ENCODE measurements at places on chromosomes 1 and 21. TPM values are rescaled to one million over a fixed set of nuclear protein-coding genes. Genes with fewer than 3 reads are reported as not detected.

The HJV gene
- total RNA-seq = 0.42 TPM

The FCRL2 gene
- total RNA-seq = not detected

The C1QB gene
- total RNA-seq = not detected

The DNASE2B gene
- not detected for total RNA-seq

The HFM1 gene
- 3.3 TPM for total RNA-seq

The STUM gene
- 1.3 TPM for total RNA-seq

The MFAP2 gene
- total RNA-seq = 129 TPM

The CELA2B gene
- not detected for total RNA-seq

The PM20D1 gene
- total RNA-seq = 0.12 TPM

GRCh38 chr1:164688791-164689190 lies 129.8 kb downstream of the PBX1 start:
- peaks cover 14% of the 10 kb centered on the region for H3K4me1 ChIP-seq
- H3K36me3 ChIP-seq = no peaks in the 10 kb centered on the region

- no peak overlapping the region for H3K4me3 ChIP-seq
- H3K4me1 ChIP-seq = no peaks in the 10 kb centered on the region
- DNase-seq = no peak
- H3K36me3 ChIP-seq = no peaks in the 10 kb centered on the region
These were observed 1158.6 kb downstream of the PLA2G4A start for GRCh38 chr1:187987236-187987776.

DNA sequence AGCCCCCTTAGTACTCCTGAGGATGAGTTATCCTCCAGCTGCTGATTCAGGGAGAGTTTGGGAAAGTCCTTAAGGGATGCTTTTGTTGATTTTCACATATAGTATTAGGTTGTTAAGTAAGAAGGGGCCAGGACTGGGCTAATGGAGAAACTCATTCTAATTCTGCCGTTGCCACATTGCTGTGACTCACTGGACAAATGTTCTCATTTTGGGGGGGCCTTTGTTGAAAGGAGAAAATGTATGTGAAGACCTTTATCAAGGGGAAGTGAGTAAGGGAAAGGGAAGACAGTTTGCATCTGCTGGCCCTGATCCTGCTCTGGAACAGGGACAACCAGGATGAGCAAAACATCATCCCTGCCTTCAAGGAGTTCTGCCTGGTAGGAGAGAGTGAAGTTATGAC lies 123.2 kb upstream of the FGGY start:
- no peak overlapping the region for H3K4me3 ChIP-seq
- no peak for DNase-seq
- H3K36me3 ChIP-seq = peaks cover 9% of the 10 kb centered on the region
- H3K27ac ChIP-seq = no peak overlapping the region

DNA sequence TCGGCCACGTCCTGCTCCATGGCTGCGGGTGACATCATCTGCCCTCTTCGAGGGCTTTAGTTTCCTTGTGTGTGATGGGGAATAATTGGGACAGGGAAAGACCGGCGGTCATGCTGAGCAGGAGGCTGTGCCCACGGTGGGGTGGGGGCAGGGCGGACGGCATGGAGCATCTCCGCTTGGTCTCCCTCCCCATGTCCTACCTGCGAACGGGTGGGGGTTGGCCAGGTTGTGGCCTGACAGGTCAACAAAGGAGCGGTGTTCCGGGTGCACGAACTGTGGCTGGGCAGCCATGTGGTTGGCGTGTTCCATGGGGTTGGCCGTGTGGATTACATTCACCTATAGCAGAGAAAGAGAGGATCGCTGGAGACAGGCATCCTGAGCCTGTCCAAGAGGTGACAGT lies 80.0 kb downstream of the PIK3CD start:
- no peak overlapping the region for H3K4me3 ChIP-seq
- H3K27ac ChIP-seq = no peak overlapping the region
- no peak for DNase-seq

GRCh38 chr1:211606914-211607753 lies 28.2 kb upstream of the SLC30A1 start:
- no peaks in the 10 kb centered on the region for H3K36me3 ChIP-seq
- DNase-seq = no peak
- H3K27ac ChIP-seq = no peak overlapping the region
- H3K27me3 ChIP-seq = no peaks in the 10 kb centered on the region
- H3K4me1 ChIP-seq = no peaks in the 10 kb centered on the region

DNA sequence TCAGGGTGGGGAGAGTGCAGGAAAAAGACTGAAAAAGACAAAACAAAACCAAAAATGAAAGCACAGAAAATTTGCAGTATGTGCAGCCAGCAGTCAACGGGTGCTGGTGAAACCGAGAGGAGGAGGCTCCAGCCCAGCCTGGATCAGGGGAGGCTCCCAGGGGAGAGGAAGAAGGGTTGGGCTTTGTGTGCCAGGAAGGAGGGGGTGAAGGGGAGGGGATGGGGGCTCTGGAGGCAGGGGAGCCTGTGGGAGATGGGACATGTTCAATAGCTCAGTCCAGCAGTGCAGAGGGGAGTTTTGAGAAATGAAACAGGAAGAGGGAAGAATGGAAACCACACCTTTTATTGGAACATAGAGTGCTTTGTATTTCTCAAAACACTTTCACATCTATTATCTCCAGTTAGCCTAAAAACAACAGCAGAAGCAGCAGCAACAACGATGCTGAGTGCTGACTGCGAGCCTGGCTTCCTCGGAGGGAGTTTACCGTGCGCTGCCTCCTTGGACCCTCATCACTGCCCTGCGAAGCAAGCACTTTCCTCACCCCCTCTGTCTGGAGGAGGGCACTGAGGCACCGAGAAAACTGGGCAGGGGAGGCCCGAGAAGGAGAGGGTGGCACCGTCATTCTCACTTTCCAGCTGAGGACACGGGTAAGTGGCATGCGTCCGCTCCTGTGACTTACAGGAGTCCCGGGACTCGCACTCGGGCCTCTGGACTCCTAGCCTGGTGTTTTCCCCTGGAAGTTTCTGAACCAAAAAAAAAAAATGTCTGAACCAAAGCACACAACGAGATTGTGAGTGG lies 62.9 kb downstream of the MDM4 start:
- no peak overlapping the region for H3K27ac ChIP-seq
- no peaks in the 10 kb centered on the region for H3K36me3 ChIP-seq
- H3K4me1 ChIP-seq = peaks cover 59% of the 10 kb centered on the region
- no peak overlapping the region for H3K4me3 ChIP-seq
- H3K27me3 ChIP-seq = 0 out of 2 replicates have a peak, but pooled peaks cover 5% of the 10 kb centered on the region

DNA sequence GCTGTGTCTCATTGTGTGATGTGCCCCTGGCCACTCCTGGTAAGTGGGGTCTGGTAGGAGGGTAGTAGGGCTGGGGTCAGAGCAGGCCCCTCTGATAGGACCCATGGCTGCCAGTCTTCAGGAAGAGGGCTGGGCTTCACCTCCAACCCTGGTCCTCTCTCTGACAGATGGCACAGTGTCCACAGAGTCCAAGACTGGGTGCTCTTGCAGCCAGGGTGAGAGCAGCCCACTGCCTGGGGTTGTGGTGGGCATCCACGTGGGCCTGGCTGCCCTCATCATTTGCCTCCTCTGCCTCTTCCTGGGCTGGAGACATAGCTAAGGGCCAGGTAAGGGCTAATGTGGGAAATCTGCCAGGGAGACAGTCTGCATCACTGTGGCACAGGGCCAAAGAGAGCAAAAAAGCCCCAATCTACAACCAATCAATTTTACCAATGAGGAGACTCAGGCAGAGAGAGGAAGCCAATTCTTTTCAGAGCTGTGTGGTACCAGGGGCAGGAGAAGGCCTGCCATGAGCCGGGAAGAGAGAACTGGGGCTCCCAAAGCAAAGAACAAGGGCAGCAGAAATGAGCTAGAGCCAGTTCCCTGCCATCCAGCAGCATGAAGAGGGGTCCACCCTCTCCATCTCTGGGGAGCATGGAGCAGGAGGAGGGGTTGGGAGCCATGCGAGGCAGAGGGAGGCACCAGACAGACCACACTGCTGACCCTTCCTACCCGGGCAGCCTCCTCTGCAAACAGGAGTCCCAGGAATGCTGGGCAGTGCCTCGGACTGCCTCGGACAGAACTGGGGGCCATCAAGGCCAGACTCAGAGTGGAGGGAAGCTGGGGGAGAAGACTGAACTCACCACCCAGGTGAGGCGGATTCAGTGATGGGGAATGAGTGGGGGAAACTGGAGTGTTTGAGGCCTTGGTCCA lies 26.8 kb downstream of the SLC27A3 start:
- H3K27me3 ChIP-seq = no peaks in the 10 kb centered on the region
- no peak overlapping the region for H3K27ac ChIP-seq
- no peaks in the 10 kb centered on the region for H3K36me3 ChIP-seq
- peaks cover 7% of the 10 kb centered on the region for H3K4me1 ChIP-seq

DNA sequence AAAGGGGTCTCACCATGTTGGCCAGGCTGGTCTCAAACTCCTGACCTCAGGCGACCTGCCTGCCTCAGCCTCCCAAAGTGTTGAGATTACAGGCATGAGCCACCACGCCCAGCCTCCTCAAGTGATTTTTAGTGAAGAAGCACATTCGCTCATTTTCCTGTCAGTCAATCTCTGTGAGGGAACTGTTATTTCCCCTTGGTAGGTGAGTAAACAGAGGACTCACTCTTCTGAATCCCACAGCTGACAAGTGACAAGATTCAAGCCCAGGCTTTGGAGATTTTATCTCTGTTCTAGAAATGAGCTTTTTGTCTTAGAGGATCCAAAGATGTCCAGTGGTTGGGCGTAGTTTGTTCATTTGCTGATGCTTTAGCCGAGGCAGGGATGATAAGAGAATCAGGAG lies 43.9 kb upstream of the TACSTD2 start:
- no peak overlapping the region for H3K27ac ChIP-seq
- no peaks in the 10 kb centered on the region for H3K36me3 ChIP-seq
- no peaks in the 10 kb centered on the region for H3K27me3 ChIP-seq
- H3K4me1 ChIP-seq = peaks cover 18% of the 10 kb centered on the region

DNA sequence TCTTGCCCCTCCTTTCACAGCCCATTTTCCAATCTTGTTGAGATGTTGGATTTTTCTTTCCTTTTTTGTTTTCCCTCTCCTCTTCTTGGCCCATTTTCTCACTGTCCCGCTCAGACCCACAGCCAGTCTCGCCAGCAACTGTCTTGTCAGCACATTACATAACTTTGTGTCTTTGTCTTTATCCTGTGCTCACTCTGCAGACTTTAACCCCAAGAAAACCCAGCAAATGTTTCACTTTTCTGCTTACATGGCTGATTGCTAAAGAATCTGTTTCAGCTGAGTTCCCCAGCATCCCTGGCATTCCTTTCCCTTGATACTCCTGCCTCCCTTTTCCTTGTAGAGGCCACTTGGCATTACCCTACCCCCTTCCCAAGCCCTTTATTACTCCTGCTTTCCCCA lies 74.6 kb downstream of the ZNF648 start:
- H3K4me1 ChIP-seq = peaks cover 11% of the 10 kb centered on the region
- no peak overlapping the region for H3K4me3 ChIP-seq
- no peaks in the 10 kb centered on the region for H3K27me3 ChIP-seq
- no peak for DNase-seq
- no peaks in the 10 kb centered on the region for H3K36me3 ChIP-seq

DNA sequence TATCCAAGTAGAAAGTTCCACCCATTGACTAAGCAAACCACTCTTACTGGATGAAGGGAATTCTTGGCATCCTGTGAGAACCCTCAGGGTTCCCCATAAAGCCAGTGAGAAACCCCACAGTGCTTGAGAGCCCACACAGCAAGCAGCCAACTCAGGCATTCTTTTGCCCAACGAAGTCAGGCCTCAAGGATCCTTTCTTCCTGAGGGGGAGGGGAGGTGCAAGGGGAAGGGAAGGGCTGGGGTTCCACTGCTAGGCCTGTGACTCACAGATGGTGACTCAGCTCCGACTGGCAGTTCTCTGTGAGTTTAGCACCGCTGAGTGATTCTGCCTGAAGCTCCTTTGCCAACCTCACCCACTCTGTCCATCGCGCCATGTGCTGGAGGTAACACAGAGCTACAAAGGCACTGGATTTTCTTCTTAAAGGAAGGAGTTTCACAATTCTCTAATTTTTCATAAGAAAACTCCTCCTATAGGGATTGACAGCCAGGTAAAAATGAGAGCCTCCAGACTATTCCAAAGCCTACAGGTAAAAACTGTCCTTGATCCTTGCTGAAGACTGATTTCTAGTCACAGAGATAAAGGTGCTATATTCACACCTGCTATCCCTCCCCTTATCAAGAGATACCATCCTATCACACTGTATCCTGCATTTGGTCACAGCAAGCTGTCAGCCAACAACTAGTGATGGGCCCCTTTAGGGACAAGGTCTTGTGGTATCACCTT lies 4.8 kb downstream of the ENO1 start:
- H3K27ac ChIP-seq = peak overlapping the region; percentile 94
- H3K27me3 ChIP-seq = no peaks in the 10 kb centered on the region
- peak; percentile 83 for DNase-seq
- peaks cover 73% of the 10 kb centered on the region for H3K36me3 ChIP-seq
- H3K4me3 ChIP-seq = peak overlapping the region; percentile 18

- no peaks in the 10 kb centered on the region for H3K36me3 ChIP-seq
- H3K27me3 ChIP-seq = no peaks in the 10 kb centered on the region
- DNase-seq = peak; percentile 86
- H3K4me3 ChIP-seq = no peak overlapping the region
These were observed 34.5 kb downstream of the OR10R2 start for GRCh38 chr1:158506369-158506987.

- no peak for DNase-seq
- H3K36me3 ChIP-seq = peaks cover 28% of the 10 kb centered on the region
- no peak overlapping the region for H3K4me3 ChIP-seq
- H3K27me3 ChIP-seq = no peaks in the 10 kb centered on the region
- H3K27ac ChIP-seq = no peak overlapping the region
- H3K4me1 ChIP-seq = no peaks in the 10 kb centered on the region
These were observed 88.4 kb downstream of the GTF2B start for GRCh38 chr1:88802950-88803349.

GRCh38 chr1:244865028-244865371 lies 657 bp upstream of the HNRNPU start:
- no peaks in the 10 kb centered on the region for H3K27me3 ChIP-seq
- H3K4me1 ChIP-seq = peaks cover 13% of the 10 kb centered on the region

DNA sequence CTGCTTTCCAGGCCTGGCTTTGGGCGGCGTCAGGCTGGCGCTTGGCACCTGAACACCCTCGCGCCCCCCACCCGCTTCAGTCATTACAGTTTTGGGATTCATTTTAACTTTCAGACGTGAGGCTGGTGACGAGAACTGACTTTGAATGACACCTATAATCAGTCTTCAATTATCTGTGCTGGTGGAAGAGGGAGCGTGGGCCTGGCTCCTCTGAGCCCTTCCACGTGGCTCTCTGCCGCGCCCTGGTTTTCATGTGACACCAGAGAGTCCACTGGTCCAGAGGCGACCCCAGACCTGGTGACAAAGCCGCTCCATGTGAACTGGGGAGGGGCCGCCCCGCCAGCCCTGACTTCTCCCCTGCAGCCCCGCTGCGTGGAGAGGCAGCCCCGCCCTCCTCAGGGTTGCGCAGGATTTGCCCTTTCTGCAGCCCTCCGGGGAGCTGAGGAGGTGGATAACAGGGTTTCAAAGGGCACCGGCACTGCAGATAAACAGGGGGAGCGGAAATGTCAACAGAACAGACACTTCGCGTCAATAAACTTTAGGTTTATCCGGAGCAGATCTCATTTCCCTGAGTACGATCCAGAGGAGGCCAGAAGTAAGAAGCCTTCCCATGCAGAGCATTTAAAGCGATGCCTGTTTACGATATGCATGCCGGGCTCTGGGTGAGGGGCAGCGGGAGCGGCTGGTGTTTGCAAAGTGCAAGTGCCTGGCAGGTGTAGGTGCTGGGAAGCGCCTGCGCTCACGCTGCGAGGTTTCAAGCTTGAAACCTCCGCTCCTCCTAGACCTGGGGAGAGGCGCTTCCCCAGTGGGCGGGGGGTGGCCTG lies 56.4 kb downstream of the AJAP1 start:
- H3K4me3 ChIP-seq = no peak overlapping the region
- no peak overlapping the region for H3K27ac ChIP-seq
- DNase-seq = no peak
- no peaks in the 10 kb centered on the region for H3K36me3 ChIP-seq
- H3K27me3 ChIP-seq = no peaks in the 10 kb centered on the region
